ENCODE measurements at places on chromosomes 6 and 20.

- DNase-seq = no peak
These were observed 190.2 kb downstream of the BMP7 start for GRCh38 chr20:57076152-57076652.

- no peak for DNase-seq
These were observed 45.4 kb downstream of the FIG4 start for GRCh38 chr6:109736273-109737025.

DNA sequence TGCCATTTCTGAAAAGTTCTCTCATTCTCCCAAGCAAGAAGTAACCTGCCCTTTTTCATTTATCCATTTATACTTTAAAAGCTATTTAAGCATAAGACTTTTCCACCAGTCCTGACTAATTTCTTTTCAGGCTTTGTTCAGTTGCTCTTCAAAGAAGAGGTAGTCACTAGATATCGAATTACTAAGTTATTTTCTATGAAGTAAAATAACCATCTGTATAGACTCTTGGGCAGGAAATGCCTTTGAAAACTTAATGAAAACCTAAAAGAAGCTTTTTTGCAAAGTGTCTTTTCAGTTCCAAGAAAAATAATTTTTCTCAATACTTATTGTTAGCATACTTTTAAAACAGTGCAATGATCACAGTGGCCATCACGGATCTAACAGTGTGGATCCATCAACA is 31.3 kb upstream of the LAMP5 start:
- DNase-seq = no peak

DNA sequence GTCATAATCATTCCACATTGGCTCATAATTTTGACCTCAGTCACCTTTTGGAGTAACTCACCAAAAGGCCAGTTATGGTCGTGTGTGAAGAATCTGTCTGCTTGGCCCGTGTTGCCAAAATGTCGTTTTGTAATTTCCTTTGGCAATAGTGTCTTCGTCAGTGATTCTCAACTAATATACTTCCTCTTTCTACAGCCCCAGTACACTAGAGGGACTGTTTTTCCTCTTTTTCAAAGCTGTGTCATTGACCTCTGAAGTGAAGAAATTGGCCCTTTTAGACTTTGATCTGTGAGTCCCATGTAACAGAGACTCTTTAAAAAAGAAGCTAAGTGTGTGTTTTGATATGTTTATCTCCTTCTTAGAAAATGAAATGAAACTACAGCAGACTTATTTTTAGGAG is 5.2 kb downstream of the FOXO3 start:
- peak; percentile 34 for DNase-seq

DNA sequence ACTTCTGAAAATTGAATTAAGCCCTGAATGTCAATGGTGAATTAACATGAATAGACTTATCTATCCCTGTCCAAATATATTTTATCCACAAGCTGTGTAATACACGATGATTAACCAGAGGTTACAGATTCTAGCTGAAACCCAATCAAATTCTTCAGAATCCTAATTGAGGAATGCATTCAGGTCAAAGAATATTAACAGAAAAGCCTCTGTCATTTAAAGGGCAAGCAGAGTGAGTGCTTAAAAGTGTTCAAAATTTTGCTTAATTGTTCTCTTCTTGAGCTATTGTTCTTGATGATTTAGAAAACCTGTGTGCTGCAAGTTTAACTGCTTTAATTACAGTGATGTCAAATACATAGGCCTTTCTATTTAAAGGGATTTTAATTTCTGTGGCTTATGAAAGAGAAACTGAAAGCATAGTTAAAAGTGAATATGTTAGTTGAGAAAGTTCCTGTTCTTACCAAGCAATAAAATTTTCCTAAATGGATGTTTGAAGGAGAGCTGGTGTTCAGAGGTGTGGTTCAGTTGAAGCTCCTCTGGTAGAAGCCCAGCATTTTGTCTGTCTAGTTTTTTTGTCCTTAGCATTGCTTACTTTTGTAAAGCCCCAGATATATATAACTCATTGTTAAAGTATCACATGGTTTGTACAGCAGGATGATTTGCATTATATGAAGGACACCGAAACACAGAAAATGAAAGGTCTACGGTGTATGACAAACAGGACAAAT is 466.3 kb upstream of the PLCB4 start:
- DNase-seq = no peak

DNA sequence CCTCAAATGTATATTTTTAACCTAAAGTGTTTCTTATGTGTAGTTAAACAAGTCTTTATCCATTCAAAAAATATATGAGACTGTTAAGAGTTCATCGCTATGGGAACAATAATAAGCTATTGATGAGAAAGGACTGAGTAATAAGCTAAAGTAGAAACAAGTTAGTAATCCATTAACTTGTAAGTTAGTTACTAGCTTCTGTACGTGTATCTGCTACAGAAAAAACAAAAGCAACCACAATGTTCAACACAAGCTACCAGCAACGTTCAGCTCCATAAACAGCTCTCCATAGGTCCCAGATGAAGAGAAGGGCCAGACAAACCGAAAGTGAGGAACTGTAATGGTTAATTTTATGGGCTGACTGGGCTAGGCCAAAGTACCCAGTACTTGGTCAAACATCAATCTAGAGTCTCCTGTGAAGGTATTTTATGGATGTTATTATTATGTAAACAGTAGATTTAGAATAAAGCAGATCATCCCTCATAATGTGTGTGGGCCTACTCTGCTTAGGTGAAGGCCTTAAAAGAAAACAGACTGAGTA is 33.8 kb upstream of the FAM135A start:
- no peak for DNase-seq

DNA sequence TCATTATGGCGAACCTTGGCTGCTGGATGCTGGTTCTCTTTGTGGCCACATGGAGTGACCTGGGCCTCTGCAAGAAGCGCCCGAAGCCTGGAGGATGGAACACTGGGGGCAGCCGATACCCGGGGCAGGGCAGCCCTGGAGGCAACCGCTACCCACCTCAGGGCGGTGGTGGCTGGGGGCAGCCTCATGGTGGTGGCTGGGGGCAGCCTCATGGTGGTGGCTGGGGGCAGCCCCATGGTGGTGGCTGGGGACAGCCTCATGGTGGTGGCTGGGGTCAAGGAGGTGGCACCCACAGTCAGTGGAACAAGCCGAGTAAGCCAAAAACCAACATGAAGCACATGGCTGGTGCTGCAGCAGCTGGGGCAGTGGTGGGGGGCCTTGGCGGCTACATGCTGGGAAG is 22.5 kb upstream of the PRND start:
- no peak for DNase-seq

- no peak for DNase-seq
These were observed 89.1 kb downstream of the AFG1L start for GRCh38 chr6:108383981-108384380.

DNA sequence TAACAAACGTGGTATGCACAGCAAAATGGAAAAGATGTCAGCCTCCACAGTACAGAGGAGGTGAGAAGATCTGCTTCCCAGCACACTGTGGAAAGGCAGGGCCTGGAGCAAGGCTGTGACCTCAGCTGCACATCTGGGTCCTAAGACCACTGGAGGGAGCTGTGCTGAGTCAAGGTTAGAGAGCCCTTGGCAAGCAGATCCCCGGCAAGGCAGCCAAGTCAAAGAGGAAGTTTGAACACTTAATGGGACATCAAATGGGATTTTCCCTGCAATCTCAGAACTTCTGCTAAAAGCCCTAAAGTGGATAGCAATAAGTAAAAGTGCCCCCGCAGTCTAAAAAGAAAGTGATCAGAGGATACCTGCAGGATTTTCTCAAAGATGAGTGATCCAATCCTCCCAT is 39.5 kb downstream of the UNC5CL start:
- peak; percentile 17 for DNase-seq

DNA sequence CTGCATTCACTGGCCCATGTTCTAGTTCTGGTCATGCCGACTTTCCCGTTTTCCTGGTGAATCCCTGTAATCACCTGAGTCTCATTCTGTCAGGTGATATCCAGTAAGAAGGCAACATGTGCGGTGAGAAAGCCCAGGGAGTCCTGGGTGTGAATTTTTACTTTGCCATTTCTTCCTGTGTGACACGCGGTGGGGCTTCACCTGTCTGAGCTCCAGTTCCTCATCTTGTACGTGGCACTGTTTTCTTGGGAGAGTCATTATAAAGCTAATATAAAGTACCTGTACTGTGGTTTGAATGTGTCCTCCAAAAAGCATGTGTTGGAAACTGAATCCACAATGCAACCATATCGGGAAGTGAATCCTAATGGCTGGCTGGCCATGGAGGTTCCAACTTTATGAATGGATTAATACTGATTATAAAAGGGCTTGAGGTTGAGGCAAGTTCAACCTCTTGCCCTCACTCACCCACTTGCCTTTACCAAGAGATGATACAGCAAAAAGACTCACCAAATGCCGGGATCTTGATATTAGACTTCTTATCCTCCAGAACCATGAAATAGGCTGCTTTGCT is 5.1 kb downstream of the HLA-E start:
- DNase-seq = peak; percentile 55

GRCh38 chr6:6946206-6947155 is 161.3 kb upstream of the RREB1 start:
- DNase-seq = no peak

- no peak for DNase-seq
These were observed 354.0 kb downstream of the ESR1 start for GRCh38 chr6:152161501-152161900.

- DNase-seq = no peak
These were observed 79.4 kb downstream of the JAG1 start for GRCh38 chr20:10594296-10594868.

DNA sequence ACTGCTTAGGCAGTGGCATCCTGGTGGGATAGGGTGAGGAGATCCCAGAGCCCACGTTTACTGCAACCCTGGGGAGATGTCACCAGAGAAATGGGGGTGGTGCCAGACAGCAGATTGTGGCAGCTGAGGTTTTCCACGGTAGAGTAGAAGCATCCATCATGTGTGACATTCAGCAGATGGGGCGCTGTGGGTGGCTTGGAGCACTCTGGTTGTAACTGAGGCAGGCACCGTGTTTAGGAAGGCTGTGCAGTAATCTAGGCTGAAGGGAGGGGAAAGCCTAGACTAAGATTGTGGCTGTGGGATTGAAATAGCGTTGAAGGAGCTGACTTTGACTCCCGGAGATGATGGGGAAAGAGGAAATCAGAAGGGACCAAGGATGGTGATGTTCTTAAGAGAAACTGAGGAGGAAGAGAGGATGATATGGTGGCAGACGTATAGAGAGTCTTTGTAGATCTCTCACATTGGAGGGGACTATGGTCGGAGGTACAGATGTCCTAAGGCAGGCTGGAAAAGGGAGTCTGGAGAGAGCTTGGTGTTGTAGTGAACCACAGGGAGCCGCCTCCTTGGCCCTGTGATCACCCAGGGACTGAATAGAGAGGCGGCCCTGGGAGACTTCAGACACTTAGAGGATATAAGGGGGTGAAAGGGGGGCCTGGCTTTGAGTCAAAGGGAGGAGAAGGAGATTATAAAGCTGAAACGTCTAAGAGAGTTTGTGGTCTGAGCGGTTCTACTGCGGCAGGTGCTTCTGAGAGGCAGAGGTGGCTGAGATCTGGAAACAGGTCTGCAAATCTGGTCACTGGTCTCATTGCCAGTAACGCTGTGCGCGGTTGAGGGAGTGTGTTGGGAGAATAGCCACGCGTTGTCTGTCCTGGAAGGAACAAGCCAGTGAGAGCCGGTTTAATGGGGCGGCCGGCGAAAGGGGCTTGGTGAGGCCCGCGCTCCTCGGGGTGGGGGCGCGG is 792 bp upstream of the MICA start:
- peak; percentile 29 for DNase-seq

DNA sequence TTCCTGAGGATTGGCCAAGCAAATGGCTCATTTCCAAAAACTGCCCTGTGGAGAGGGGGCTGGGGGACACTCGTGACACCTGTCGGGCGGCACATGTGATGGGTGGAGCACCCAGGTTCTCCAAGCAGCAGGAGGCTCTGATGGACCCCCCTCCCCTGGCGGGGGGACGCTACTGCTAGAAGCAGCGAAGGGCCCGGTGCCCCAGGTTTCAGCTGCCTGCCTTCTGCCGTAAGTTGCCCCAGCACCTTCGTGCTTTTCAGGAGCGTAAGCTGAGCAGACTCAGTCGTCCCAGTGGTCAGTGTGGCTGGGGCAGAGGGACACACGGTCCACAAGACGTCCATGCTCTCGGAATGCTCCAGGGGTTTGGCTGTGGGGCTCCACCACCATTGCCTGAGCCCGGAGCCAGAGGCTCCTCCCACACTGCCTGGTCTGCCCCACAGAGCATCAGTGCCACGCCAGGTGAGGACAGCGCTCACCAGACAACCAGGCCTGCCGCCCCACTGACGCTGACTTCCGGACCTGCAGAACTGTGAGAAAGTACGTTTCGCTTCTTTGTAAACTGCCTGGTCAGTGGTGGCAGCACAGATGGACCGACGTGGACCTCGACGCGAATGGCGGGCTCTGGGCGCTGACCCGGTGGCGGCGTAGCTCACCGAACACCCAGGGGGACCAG is 4.1 kb upstream of the ADRM1 start:
- no peak for DNase-seq
